ENCODE measurements at places on chromosomes 16 and 17. TPM values are rescaled to one million over a fixed set of nuclear protein-coding genes. Genes with fewer than 3 reads are reported as not detected.

TMEM231 gene
- 13.5 TPM for total RNA-seq

ACSM3 gene
- 0.86 TPM for total RNA-seq

WFDC1 gene
- total RNA-seq: 8.2 TPM

ZNF768 gene
- 22.0 TPM for total RNA-seq

ANKRD40CL gene
- total RNA-seq: not detected

B9D1 gene
- 40.2 TPM for total RNA-seq

HOXB13 gene
- 0.32 TPM for total RNA-seq

NPIPB2 gene
- total RNA-seq: 2.2 TPM

SOX15 gene
- total RNA-seq: under 0.01 TPM

PTRH2 gene
- total RNA-seq: 16.4 TPM

BMERB1 gene
- total RNA-seq: 44.0 TPM

ZNF205 gene
- 14.2 TPM for total RNA-seq

MGAT5B gene
- total RNA-seq: 0.32 TPM

HS3ST4 gene
- not detected for total RNA-seq

GAS2L2 gene
- not detected for total RNA-seq

ELMO3 gene
- total RNA-seq: 0.43 TPM

PRAC1 gene
- total RNA-seq: not detected

NFE2L1 gene
- total RNA-seq: 132 TPM

VMP1 gene
- total RNA-seq: 608 TPM

RHBDL1 gene
- total RNA-seq: 1.3 TPM

PABPN1L gene
- not detected for total RNA-seq

GPR139 gene
- total RNA-seq: not detected

PMFBP1 gene
- total RNA-seq: under 0.01 TPM

ATF7IP2 gene
- 4.8 TPM for total RNA-seq

EPX gene
- total RNA-seq: not detected

MAP3K3 gene
- total RNA-seq: 34.1 TPM

NACA2 gene
- total RNA-seq: not detected

OR1A1 gene
- not detected for total RNA-seq

CES4A gene
- total RNA-seq: 1.9 TPM

TEFM gene
- total RNA-seq: 9.7 TPM

METTL2A gene
- total RNA-seq: 29.4 TPM

MRPL45 gene
- 28.0 TPM for total RNA-seq

ATP2A3 gene
- total RNA-seq: 2.9 TPM

WNT9B gene
- under 0.01 TPM for total RNA-seq

HLF gene
- not detected for total RNA-seq

LRRC36 gene
- total RNA-seq: not detected

GJD3 gene
- total RNA-seq: 2.9 TPM

MMP28 gene
- total RNA-seq: under 0.01 TPM

HOXB4 gene
- total RNA-seq: 1.7 TPM

Measured in fibroblast of villous mesenchyme (primary cell).